ENCODE measurements at places on chromosomes 6 and 20.

GRCh38 chr6:52457096-52457495, 37.0 kb downstream of the EFHC1 start:
- DNase-seq, result no peak

- no peak for DNase-seq
Measured at GRCh38 chr20:32522776-32523612, 62.1 kb downstream of the NOL4L start.

GRCh38 chr6:154683756-154684523, 49.3 kb upstream of the SCAF8 start:
- DNase-seq, result no peak

- DNase-seq, result no peak
Measured at GRCh38 chr6:19299129-19299528, 538.0 kb upstream of the ID4 start.

DNA sequence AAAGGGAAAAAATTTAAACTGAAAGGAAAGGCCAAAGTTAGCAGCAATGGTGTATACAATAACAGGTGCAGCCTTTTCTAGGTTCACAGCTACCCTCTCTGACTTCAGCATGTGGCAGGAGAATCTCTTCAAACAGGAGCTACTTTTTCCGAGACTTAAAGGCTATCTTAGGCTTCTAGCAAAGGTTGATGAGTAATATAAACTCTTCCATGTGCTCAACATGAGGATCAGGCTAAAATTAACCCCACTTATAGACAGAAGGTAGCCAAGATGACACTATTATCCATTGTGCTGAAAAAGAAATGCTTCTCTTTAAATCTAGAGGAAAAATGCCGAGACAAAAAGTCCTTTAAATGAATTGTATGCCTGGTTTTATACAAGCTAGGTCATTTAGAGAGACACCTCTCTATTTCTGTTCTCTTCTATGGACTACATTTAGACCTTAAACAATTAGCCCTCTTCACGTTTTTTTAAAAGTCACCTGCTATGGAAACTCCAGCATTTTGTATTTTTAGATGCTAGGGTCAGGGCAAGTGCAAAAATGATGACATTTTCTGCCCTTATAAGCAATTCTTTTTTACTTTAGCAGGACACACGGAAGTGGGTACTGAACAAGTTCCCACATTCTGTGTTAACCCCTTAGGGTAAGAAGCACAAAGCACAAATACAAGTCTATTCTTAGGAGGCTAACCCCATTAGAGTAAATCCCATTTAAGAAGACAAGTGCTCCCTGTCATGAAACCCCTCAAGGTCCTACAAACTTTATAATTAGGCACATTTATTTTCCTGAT, 216.8 kb upstream of the CITED2 start:
- DNase-seq, result no peak

DNA sequence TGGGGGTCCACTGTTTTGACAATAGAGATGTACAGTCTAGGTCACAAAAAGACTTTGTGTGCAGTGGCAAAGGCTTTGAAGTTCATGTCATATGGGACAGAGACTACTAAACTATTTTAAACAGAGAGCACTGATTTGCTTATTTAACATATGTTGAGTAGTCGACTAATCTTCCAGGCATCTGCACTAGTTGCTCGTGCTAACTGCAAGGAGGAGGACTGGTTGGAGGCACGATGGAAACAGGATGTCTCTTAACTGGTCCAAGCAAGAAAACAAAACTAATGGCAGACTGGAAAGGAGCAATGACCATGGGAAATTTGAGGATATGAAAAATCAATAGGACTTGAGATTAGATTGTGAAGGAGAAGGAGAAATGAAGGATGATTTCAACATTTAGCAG, 28.5 kb upstream of the ERVFRD-1 start:
- DNase-seq, result no peak

DNA sequence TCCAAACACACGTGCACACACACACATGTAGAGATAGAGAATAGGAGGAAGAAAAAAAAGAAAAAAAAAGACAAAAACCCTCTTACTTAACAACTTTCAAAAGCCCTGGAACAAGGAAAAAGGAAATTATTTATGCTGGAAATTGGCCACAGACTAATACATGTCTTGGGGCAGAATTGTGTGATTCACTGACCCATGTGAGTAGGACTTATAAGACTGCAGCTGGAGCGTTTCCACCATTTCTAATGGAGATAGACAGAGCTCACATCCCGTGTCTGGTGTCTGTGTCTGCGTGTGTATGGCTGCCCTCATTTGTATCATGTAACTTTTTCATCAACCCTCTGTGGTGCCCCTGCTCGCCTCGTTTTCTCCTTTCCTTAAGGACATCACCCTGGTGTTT, 99.8 kb upstream of the PDE10A start:
- DNase-seq, result no peak

DNA sequence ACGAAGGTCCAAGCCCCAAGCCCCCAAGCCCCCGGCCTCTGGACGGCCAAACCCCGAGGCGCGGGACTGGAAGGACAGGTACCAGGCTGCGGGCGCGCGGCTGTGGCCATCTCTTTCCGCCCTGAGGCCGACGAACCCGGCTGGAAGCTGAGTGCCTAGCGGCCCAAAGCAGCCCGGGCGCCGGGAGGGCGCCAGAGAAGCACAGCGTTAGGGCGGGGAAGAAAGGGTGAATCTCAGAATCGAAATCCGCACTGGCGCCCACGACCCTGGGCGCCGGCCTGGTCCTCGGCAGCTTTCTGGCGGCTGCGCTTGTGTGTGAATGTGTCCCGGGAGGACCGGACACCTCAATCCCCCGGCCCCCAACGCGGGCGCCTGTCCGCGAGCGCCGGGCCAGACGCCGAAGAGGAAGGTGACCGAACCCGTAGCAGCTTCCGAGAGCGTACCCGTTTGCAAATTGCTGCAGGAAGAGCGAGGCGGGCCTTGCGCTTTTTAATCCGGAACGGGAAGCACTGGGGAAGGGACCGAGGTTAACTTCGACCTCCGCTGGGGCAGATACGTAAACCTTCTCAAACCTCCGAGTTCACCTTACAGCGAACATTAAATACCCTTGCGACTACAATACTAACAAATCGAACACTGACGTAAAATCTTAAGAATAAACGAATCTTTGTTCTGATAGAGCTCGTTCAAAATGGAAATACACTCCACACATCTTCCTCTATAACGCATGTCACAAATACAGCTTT, 2.9 kb downstream of the NRN1 start:
- DNase-seq, result no peak

GRCh38 chr6:89970609-89971337, 76.5 kb downstream of the GJA10 start:
- no peak for DNase-seq

- no peak for DNase-seq
Measured at GRCh38 chr20:51162015-51162414, 139.1 kb upstream of the KCNG1 start.

- no peak for DNase-seq
Measured at GRCh38 chr20:35446356-35447078, 8.5 kb upstream of the GDF5 start.

GRCh38 chr6:155261111-155261900, 2.5 kb upstream of the CLDN20 start:
- DNase-seq, result no peak

GRCh38 chr6:52297433-52297832, 12.9 kb upstream of the MCM3 start:
- no peak for DNase-seq

Measured in stimulated activated CD8-positive, alpha-beta memory T cell treated with anti-CD3 and anti-CD28 coated beads, Interleukin-15, amount 100 ng/mL, for 4 hours (primary cell).